ENCODE measurements at places on chromosomes 2 and 18.

- no peak for DNase-seq
Observed at GRCh38 chr2:170830166-170830565, 13.5 kb downstream of the GAD1 start.

DNA sequence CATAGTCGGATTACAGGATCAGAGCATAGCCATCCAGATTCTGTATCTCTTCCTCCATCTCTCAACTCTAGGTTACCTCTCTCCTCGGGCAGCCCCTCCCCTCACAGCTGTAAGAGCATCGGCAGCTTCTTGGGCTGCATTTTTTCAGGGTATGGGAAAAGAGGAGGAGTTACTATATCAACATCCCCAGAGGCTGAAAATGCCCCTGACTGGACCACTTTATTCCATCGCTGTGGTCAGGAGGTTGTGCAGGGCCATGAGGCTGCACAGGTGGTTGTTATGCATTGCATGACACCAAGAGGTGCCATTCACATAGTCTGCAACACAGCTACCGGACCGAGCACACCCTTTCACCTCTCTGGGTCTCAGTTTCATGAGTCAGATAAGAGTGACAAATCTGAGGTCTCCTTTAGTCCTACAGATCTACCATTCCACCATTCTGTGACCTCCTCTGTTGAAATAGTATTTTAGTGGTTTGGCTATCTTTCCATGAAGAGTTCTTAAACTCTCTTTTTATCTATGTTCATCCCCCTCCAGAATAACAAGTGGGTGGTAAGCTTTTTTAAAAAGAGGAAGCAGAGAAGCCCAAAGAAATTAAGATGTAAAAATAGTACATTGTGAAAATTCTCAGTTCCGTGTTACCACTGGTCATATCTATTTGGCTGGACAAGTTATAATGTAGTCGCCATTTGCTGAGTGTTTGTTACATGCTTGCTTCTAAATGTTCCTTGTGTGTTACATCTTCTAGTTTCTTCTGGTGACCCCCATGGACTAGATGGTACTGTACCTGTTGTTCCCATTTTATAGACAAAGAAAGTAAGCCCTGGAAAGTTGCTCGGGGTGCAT is 56.6 kb upstream of the SLC1A4 start:
- DNase-seq: no peak

- DNase-seq: no peak
Observed at GRCh38 chr2:129129087-129129486, 810.4 kb upstream of the HS6ST1 start.

GRCh38 chr18:11149441-11150270 is at the start of gene PIEZO2:
Gene PIEZO2 (minus strand): TSS chr18:11149569. CDS start chr18:11148588, 981 bp downstream.
- DNase-seq: peak; percentile 96

GRCh38 chr18:76522122-76522503 is 27.1 kb upstream of the ZNF516 start:
- no peak for DNase-seq

DNA sequence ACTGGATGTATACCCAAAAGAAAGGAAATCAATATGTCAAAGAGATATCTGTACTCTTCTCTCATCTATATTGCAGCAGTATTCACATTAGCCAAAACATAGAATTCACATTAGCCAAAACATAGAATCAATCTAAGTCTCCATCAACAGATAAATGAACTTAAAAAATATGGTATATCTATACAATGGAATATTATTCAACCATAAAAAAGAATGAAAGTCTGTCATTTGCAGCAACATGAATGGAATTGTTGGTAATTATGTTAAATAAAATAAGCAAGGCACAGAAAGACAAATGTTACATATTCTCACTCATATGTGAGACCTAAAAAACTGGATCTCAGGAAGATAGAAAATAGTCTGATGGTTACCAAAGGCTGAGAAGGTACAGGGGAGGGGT is 212.1 kb upstream of the ZC3H15 start:
- no peak for DNase-seq

DNA sequence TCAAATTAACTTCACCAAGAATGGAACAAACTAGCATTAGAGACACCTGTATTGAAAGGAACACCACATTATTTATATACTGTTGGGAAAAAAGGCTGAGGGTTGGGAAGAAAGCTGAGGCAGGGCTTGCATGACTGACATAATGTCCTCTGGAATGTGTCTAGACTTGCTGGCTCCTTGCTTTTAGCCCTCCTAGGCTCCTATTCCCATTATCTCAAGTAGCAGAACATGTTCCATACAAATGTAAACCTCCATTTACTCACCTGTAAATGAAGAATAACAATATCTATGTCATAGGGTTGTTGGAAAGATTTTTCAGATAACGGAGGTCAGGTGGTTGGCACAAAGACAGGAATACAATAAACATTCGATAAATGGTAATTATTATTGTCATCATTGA is 976 bp upstream of the ACADL start:
- no peak for DNase-seq

DNA sequence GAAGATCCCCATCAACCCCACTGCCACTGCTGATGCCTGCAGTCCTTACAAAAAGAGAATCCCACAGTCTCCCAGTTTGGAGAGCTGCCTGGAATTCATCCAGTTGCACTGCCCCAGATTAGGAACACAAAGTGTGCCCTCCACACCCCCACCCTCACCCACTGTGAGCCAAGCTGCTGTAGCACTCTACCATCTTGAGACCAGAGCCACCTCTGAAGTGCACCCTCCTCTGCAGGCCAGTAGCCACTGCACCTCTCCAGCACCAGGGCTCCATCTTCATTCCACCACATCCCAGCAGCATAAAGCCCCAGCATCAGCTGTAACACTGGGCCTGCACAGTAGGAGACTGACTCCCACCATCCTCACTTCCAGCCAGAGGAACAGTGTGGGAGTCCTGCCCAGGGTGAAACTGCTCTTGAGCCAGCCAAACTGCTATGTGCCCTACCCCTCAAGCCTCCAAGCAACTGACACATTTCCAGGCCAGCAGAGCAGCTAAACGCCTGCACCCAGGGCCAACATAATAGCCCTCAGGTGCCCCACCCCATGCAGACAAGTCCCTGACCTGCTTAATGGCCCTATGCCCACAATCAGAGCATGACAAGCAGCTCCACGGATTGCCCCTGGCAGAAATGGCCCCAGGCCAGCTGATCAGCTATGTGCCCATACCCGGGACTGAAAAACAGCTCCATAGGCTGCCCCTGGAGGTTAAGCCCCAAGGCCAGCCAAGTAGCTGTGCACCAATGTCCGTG is 206.0 kb downstream of the ATAD2B start:
- no peak for DNase-seq

GRCh38 chr2:119198240-119198840 is 25.3 kb upstream of the STEAP3 start:
- DNase-seq: no peak

DNA sequence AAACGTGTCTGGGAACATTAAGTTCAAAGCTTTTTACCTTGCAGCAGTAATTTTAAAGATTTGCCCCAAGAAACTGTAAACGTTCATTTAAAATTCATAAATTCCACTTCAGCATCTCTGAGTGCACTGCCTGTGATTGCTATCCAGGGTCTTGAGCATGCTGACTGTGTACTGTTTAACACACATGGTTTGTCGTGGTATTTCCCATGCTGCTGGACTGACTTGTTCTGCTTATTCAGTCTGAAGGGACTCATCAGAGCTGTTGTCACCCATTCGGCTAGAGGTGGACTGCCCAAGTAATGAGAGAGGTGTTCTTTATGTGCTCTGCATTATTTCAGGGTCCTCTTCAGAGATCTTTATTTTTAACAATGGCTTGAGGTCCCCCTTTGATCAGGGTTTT is 53.1 kb downstream of the RHBDD1 start:
- DNase-seq: no peak

- no peak for DNase-seq
Observed at GRCh38 chr2:106257135-106257534, 63.0 kb upstream of the UXS1 start.

DNA sequence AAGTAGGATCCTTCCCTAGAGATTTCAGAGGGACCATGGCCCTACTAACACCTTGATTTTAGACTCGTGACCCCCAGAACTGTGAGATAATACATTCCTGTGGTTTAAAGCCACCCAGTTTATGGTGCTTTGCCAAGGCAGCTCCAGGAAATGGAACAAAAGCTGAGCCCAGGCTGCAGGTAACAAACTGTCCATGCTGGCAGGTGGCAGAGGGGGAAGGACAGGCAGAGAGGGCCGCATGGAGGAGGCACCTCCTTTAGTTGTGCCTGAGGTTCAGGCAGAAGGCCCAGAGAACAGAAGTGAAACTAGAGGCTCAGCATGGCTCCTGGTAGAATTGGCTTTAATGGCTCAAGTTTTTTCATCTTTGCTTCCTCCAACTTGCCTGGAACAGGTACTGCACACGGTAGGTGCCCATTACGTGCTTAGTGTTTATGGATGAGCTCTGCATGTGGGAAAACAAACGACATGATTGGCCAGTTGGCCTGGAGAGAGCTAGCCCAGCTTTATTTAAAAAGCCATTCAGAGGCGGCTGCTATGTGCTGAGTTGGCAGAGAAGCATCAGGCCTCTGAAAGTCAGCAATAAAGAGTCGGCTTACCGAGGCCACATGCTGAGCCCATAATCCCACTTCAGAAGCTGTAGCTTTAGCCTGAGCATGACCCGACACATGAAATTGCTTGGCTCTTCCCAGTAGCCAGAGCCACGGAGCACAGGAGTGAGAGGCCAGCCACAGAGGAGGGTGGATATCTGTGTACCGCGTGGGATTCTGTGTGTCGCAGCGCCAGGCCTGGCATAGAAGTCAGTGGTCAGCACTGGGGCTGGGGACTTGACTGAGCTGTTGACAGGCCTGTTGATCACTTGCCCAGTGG is 36.5 kb downstream of the HS1BP3 start:
- no peak for DNase-seq

- DNase-seq: no peak
Observed at GRCh38 chr18:14747513-14748474, at the start of gene ANKRD30B. Gene ANKRD30B (plus strand): TSS chr18:14748172. CDS start chr18:14748420, 248 bp downstream.

- peak; percentile 15 for DNase-seq
Observed at GRCh38 chr2:231392431-231393148, 2.9 kb upstream of the B3GNT7 start.

DNA sequence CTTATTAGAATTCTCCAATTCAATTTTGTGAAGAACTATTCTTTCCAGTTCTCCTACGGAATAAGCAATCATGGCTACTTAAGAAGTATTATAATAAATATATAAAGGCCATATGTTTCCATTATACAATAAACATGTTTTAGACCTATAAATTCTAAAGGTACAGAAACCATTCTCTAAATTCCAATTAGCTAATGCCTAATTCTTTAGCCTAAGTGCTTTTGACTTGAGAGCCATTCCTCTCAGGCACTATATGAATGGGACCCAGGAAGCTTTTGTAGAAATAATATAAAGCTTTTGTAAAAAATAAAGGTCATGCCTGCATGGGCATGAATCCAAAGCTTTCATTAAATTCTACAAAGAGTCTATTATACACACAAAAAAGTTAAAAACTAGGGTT is 161.0 kb upstream of the UNC80 start:
- DNase-seq: no peak

GRCh38 chr2:159562248-159562647 is 54.1 kb downstream of the BAZ2B start:
- no peak for DNase-seq

GRCh38 chr2:241008711-241009121 is 10.3 kb downstream of the SNED1 start:
- no peak for DNase-seq

GRCh38 chr18:57833441-57834101 is 30.5 kb upstream of the ATP8B1 start:
- no peak for DNase-seq

DNA sequence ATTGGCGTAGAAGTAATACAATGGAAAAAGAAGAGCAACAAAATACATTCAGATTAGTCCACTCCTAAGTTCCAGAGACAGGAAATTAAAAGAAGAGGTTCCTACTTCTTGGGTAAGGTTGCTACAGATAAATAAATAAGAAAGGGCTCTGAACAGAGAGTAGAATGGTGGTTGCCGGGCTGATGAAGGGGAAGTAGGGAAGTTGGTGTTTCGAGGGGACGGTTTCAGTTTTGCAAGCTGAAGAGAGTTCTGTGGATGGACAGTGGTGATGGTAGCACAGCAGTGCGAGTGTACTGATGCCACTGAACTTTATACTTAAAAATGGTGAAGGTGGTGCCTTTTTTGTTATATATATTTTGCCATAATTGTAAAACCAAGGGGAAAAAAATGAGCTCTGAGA is 48.2 kb downstream of the CABYR start:
- DNase-seq: no peak

DNA sequence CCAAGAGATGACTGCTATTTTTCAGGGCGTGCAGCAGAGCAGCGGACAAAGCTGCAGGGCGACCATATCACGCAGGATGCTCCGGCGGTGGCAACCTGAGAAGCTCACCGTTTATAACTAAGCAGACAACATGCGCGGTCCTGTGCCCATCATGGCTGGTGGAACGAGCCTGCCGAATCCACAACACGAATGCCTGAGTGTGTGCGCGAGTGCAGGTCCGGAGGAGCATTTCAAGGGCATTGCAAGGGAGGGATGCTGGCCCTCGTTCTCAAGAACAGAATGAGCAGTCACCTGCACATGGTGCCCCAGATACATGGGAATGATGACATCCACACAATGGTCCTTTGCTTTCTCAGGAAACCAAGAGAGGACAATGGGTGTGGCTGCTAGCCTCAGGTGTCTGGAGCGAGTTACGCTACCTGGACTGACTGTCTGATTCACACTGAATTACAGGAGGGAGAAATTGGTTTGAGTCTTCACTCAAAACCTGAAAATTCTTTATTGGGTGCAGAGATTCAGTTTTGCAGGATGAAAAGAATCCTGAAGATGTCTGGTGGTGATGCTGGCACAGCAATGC is 39.8 kb downstream of the TBC1D8 start:
- DNase-seq: no peak

- no peak for DNase-seq
Observed at GRCh38 chr2:62792408-62792807, 86.9 kb downstream of the EHBP1 start.
